NCI-H1105 treated with DMSO at 0.1 percent for 48 hours (cell line): ENCODE measurements at places on chromosomes 1 and 21.
A peak's percentile ranks its signal among the peaks of the same experiment; 100 is the strongest.

DNA sequence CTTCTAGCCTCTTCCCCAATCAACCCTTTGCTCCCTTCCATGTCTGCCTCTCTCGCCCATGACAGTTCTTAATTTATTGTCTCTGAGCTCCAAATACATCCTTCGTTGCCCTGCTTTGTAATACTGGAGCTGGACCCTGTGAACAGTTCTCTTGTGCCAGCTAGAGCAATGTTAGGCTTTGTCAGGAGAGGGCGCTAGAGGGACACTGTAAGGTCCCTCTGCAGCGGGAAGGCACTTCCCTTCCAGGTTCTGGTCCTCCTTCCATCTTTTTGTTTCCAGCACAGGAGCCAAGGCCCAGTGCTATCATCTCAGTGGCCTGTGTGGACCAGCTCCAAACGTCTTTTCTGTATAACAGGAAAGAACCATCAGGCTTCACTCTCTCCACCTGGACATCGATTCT is 95.9 kb downstream of the PTPRU start:
- no peak for DNase-seq

DNA sequence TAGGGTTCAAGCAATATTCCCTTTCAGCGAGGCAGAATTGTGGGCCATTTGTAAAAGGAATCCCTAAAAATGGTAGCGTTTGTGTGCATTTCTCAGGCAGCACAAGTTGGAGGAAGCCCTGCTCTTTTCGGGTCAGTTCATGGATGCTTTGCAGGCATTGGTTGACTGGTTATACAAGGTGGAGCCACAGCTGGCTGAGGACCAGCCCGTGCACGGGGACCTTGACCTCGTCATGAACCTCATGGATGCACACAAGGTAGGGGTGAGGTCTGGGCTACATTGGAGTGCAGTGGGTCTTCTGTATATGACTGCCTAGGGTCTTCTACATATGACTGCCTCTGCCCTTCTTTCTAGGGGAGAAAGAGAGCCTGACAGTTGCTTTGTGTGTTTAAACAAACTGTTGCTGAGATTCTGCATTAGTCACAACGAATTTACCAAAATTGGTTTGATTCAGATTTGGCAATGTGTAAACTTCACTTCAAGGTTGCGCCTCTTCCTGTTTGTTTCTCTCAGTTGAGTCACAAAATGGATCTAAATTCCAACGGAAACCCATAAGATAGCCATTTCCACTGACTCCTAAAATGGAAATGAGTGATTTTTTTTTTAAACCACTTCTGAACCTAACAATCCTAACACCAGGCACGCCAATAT is 40.4 kb upstream of the BMP8A start:
- DNase-seq, result no peak

DNA sequence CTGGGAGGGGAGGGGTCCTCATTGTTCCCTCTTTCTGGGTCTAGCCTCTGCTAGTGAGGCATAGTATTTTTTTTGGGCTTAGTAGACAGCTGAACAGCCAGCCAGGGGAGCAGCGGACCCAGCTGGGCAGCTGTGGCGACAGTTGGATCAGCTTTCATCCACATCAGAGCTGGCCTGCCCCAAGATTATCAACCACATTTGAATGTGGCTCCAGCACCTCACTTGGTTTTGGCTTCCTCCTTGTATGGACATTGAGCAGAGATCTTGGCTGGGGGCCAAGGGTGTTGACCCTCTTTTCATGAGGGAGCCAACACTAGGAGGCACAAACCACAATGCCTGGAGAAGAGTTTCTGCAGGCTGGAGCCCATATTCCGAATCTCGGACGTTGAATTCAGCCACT is 25.0 kb downstream of the WNT4 start:
- DNase-seq, result peak; percentile 4

DNA sequence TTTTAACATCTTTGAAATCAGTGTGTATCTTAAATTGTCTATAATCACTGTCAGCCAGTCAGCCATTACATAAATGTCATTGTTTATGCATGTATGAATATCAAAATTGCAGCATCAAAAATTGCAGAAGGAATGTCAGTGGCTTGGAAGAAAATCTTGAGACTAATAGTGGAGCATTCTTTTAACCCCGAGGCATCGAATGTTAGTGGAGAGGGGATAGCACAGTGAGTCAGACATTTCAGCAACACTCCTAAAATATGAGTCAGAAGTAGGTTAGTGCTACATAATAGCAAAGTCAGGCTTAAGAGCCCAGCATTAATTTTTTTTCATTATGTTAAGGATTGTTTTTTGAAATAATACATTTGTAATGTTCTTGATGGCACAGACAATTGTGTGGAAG is 45.5 kb downstream of the SNRPE start:
- no peak for DNase-seq

DNA sequence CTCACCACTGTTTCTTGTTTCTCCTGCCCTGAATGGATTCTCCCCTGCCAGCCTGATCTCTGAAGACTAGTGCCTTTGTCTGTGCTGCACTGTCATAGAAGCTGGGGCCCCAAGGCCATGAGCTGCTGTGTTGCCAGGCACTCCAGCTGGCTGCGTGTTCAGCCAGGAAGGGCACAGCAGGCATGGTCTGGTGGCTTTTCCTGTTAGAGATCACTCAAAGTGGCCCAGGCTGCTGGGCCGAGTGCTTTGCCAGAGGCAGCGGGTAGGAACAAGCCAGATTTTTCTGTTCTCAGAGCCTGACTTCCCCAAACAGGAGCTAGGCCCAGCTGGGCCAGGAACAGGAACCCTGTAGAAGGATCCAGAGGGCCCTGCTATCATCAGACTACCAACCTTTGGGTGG is 5.2 kb downstream of the ADPRS start:
- no peak for DNase-seq

DNA sequence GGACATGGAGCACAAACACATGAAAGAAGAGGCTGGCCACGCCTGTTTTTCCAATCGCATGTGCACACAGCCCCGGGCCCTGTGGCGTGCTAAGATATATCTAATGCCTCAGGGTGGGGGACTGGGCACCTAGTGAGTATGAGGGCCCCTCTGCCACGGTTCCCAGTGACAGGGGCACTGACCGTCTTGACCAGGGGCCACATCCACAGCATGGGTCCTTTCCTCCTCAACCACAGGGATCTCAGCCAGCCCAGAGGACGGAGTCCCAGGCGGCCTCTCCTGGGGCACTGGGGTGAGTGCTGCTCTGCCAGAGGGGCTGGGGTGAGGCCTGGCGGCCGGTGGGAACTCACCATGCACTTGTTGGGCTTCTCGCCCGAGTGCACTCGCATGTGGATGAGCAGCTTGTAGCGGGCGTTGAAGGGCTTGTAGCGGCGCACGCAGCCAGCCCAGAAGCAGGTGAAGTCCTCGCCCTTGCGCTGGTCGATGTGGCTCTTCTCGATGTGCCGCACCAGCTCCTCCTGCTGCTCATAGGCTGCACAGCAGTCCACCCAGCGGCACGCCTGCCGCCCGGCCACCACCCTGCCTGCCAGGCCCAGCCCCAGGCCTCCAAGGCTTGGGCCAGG is 134.7 kb downstream of the DMRTB1 start:
- DNase-seq, result no peak

DNA sequence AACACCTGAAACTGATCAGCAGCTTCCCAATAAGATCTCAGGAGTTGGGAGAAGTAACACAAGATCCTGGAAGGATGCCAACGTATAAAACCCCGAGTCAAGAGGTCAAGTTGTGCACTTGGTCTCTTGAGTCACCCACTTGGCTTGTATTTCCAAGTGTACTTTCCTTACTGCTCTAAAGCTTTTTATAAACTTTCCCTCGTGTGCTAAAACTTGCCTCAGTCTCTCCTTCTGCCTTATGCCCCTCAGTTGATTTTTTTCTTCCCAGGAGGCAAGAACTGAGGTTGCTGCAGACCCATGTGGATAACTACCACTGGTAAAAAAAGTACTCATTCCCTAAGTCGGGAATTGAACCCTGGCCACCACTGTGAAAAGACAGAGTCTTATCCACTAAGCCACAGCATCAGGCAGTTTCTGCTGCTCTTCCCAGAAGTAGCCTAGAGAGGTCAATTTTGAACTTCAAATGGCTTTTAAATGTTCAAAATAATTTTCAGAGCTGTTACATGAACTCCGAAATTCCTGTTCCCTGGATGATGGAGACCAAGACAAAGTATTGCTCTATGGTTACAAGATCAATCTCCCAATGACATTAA is 28.9 kb downstream of the ITLN2 start:
- DNase-seq, result no peak

GRCh38 chr1:178962853-178963711 is 62.6 kb upstream of the FAM20B start:
- no peak for DNase-seq

- no peak for DNase-seq
Observed at GRCh38 chr1:86573763-86574484, 27.0 kb downstream of the CLCA4 start.

DNA sequence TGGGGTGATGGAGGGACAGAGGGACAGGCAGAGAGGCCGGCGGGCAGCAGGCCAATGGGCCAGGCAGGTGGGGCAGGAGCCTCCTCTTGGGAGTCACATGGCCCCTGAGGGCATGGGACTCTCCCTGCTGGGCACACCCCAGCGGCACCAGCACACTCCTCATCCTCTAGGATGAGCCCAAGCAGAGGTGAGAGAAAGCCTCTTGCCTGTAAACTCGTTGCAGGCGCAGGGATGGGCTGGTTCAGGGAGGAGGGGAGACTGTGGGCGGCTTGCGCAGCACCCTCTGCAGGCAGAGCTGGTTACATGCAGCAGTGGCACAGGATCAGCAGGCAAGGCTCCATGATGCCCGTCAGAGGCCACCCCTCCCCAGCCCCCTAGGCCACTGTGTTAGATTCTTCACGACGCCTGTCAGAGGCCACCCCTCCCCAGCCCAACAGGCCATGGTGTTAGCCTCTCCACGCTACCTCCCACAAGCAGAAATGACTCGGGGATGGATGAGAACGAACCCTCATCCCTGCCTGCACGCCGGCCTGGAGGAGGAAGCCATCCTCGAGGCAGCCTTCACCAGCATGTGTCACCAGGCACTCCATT is 209.7 kb upstream of the VAMP3 start:
- no peak for DNase-seq

GRCh38 chr1:100708476-100709062 is 11.0 kb upstream of the VCAM1 start:
- no peak for DNase-seq

GRCh38 chr1:182444497-182444896 is 5.4 kb upstream of the RGSL1 start:
- no peak for DNase-seq

- no peak for DNase-seq
Observed at GRCh38 chr1:238592621-238593020, 701.9 kb upstream of the ZP4 start.

GRCh38 chr1:164855716-164856329 is 296.8 kb downstream of the PBX1 start:
- no peak for DNase-seq

DNA sequence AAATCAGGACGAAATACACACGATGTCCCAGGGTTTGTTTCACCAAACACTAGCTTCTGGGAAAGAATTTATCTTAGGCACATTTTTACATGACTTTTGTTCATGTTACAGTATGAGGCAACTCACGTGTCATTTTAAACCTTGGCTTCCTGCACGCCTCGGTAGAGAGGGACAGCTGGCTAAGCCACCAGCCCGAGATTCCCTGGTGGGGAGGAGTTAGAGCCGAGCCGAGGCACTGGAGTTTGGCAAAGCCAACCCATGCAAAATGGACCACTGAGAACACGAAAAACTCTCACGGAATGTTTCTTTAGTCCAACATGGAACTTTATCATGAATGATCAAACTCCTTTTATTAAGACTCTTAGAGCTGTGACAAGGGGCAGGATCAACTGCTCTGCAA is 240.0 kb downstream of the DYRK1A start:
- no peak for DNase-seq

- DNase-seq, result no peak
Observed at GRCh38 chr21:35222021-35222420, 172.9 kb upstream of the RUNX1 start.

DNA sequence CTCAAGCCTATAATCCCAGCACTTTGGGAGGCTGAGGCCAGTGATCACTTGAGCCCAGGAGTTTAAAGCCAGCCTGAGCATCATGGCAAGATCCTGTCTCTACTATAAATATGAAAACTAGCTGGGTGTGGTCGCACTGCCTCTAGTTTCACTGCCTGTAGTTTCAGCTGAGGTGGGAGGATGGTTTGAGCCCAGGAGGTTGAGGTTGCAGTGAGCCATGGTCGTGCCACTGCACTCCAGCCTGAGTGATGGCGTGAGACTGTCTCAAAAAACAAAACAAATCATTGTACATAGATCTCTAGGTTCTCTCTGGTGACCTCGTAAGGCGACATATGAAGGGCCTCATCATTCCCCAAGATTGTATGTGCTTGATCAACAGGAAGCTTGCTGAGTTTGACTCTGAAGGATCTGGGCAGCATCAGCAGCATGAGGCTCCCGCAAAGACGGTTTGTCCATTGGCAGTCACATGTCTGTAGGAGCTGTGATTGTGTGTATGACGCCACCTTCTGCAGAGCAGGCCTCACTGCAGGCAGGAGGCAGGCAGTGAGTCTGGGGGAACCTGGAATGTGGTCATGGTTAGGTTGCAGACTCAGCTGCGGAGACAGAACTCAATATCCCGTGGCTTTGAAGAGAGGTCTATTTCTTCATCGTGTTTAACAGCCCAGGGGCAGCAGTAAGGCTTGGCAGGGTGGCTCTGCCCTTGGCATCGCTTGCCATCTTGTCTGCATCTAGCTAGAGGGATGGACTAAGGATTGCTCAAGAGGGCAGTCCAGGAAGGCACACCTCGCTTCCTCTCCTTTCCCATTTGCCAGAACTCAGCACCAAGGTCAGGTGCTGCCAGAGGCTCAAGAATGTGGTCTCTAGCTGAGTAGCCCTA is 14.0 kb downstream of the ATP5PO start:
- peak; percentile 17 for DNase-seq

- no peak for DNase-seq
Observed at GRCh38 chr21:18893406-18893805, 489.8 kb upstream of the TMPRSS15 start.

GRCh38 chr1:59856725-59857338 is 42.1 kb downstream of the HOOK1 start:
- no peak for DNase-seq

DNA sequence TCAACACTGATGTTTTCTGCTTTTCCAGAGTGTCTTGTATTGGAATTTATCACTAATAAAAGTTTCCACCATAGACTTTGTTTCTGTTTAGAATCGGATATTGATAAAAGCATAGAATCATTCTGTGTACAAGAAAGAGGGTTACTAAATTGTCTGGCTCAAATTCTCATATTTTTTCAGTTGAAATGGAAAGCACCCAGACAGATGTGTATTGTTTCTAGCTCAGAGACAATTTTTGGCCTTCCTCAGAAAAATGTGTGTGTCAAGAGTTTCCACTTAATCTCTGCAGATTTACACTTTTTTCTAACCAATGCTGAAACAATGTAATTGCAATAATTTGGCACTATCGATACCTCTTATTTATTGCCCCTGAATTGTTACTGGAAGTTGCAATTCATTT is 20.2 kb downstream of the LHX9 start:
- DNase-seq, result no peak

- peak; percentile 74 for DNase-seq
Observed at GRCh38 chr1:87718241-87718950, 389.7 kb downstream of the LMO4 start.
